Effector CD4-positive, alpha-beta T cell (primary cell): ENCODE measurements at places on chromosomes 5 and 9.

DNA sequence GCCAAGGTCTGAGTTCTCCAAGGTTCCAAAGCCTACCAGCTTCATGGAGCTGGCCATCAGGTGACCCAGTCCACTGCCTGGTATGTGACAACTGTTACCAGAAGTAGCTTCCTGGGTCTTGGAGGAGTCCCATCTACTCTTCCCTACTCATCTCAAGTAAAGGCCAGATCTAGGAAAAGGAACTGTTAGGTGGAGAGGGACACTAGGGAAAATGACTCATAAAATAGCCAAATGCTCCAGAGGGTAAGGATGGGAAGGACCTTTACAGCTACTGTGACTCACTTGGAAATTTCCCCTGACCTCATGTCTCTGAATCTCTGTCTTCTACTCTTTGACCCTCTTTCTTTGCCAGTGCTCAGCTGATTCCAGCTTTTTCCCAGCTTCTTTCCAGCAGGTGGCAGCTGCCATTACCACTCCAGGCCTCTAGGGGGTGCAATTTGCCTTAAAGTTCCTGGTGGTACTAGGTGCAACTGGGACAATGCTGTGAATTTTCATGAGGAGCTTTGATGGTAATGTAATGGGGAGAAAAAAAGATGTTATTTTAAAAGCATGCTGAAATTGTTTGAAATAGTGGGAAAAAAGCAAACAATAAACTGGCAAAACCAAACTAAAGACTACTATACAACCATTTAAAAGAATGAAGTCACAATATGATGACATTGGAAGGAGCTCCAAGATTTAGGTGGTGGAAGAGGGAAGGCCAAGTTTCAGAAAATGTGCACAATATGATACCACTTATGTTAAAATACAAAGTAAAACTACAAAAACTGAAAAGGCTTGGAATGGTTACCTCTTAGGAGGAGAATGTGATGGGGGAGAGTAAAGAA, 27.1 kb upstream of the MYORG start:
- peak; percentile 35 for DNase-seq

DNA sequence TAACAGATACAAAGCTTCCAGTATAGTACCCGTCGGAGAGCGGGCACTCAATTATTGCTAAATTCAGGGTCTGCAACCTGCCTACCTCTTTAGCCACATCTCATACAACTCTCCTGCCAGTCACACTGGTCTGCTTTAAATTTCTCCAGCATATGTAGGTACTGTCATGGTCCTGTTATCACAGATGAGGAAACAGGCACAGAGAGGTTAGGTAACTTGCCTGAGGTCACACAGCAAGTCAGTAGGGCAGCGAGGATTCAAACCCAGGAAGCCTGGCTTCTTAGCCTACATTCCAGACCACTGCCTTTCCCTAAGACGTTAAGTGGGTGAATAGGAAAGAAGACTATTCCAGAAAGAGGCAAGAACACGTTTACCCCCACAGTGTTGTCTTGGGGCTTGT, 186.0 kb upstream of the NFIB start:
- DNase-seq = no peak

GRCh38 chr5:31516802-31517201, 15.1 kb downstream of the DROSHA start:
- no peak for DNase-seq

GRCh38 chr5:138216799-138217198, 3.7 kb upstream of the CDC23 start:
- DNase-seq = no peak

DNA sequence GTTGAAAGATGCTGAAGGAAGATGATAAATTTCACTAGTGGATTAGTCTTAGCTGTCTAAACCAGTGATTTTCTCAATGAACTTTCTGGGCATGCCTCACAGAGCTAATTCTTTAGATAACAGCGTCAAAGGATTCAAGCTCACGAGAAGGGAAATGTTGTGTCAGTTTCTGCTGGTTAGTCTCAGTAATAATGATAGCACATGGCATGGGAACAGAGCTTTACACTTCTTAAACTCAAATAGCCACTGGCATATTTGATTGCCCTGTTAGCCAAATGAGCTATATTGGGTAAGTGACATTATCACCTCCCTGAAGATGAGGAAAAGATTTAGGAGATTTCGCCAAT, 139.3 kb upstream of the NR3C1 start:
- DNase-seq = no peak

DNA sequence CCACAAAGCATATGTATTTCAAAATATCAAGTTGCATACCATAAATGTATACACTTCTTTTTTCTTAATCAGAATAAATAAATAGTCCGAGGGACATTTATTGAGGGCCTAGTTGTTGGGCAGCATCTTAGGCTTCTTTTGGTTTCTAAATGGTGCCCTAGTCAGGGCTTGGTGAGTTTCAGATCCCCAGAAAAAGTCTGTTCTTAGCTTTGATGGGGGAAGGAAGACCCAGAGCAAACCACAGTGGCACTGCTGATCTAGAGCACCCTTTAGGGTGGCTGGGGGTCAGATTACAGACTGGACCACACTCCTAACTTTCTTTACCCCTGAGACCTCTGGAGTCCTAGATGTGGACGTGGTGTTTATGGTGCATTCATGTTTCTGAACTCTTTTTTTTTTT, 97.8 kb downstream of the C9orf152 start:
- no peak for DNase-seq

GRCh38 chr5:170603578-170604565, 100.1 kb downstream of the KCNIP1 start:
- no peak for DNase-seq

GRCh38 chr5:55030220-55030619, 6.2 kb downstream of the GZMK start:
- no peak for DNase-seq

DNA sequence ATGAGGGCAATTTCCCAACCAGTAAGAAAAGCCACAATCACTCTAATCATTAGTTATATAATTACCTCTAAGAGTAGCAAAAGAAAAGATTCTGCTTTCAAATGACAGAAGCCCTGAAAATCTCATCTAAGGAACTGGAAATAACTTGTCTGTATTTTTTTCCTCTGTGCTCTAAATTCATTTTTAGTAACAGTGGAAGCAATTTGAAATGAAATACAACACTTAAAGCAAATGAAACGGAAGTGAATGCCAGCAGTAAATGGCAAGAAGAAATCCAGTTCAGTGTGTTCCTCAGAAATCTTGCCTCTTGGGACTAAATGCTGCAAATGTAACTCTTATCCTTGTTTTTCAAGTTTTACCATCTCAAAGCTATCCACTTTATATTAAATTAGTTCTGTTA, 294.9 kb downstream of the TAF11L14 start:
- DNase-seq = no peak

- no peak for DNase-seq
Measured at GRCh38 chr5:10343486-10343885, 10.0 kb upstream of the MARCHF6 start.

- no peak for DNase-seq
Measured at GRCh38 chr9:137757613-137758029, 120.0 kb upstream of the CACNA1B start.

DNA sequence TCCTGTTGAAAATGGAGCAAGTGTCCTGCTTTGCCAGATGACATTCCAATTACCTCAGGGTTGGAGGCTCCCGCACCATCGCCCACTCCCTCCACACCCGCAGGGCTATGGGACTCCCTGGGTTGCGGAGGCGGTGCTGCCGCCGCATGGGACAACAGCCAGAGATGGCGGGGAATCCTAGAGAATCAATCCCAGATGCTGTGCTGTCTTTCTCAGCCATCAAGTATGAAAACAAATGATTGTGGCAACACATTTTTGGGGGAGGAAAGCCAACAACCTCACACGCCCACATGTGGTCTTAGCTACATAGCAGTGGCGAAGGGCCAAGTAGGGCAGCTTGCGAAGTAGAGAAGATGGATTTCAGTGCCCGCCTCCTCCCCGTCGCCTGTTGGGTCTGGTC, 46.7 kb downstream of the IL31RA start:
- DNase-seq = no peak

GRCh38 chr9:88574953-88575352, 40.0 kb downstream of the NXNL2 start:
- no peak for DNase-seq

- no peak for DNase-seq
Measured at GRCh38 chr5:74492230-74492629, 148.3 kb downstream of the ENC1 start.

GRCh38 chr5:168601972-168602371, 22.8 kb upstream of the PANK3 start:
- no peak for DNase-seq

- DNase-seq = peak; percentile 13
Measured at GRCh38 chr5:110751902-110752762, 13.3 kb downstream of the SLC25A46 start.

- DNase-seq = no peak
Measured at GRCh38 chr9:129697656-129698253, 32.3 kb downstream of the PRRX2 start.

DNA sequence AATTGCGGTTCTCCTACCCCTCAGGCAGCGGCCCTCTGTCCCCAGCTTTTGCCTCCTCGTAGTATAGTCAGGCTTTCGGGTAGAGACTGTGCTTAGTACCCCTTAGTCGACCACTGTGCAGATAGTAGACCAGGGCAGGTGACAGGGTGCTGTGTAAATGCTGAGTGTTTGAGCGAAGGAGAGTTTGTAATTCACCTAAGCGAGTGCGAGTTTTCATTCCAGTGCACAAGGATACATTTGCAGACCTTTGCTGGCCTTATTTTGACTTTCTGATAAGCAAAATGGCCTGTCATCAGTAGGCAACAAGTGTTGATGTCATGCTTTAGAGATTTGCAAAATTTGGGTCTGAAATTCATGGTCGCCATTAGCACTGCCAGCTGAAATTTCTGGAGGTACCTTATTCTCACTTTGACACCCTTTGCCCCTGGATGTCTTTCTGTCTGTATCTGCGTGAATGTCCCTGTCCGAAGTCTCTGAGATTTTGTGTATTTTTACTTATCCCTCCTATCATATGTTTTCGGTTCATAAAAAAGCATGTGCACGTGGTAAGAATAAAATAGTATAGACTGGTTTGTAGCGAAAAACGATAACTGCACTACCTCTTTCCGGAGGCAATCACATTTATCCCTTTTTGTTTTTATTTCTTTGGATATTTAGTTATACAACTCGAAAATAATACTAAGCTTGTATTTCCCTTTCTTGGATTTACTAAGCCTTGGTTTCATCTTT, 1.9 kb downstream of the LMNB1 start:
- DNase-seq = no peak

GRCh38 chr5:96087939-96088338, 126.3 kb upstream of the ELL2 start:
- no peak for DNase-seq

GRCh38 chr5:136014049-136015002, 14.5 kb upstream of the TGFBI start:
- DNase-seq = no peak

GRCh38 chr5:167057665-167058064, 1233.8 kb upstream of the WWC1 start:
- no peak for DNase-seq

DNA sequence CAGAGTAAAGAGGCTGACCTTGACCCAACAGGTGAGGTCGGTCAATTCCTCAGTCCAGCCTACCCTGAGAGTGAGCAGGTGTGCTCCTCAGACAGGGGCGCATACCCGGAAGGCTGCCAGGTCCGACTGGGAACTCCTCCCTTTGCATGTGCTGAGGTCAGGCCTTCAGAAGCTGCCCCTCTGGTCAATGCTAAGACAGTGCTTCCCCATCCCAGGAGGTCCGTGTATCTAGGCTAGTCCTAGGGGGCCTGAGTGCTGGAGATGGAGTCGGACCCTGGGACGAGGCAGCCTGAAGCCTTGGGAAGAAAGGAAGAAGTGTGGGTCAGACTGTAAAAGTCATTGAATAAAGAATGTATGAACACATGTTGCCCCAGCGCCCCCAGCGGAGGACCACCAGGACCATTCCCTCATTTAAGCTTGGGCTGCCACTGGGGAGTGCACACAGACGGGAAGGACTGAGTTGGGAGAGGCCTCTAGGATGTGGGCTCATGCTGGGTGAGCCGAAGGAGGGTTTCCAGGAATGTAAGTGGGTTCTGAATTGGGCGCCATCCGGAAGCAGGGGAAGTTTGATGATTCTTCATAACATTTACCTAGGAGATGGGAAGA, 41.0 kb upstream of the GFPT2 start:
- DNase-seq = no peak
